Left lung (tissue), 14 donors: ENCODE measurements at places on chromosomes 6 and 20. TPM values are rescaled to one million over a fixed set of nuclear protein-coding genes. Genes with fewer than 3 reads are reported as not detected.
A peak's percentile ranks its signal among the peaks of the same experiment; 100 is the strongest.

FOXA2 gene
- total RNA-seq: 24.0 TPM

PRR18 gene
- 0.94 TPM for total RNA-seq

PLEKHG1 gene
- 16.7 TPM for total RNA-seq

FHL5 gene
- total RNA-seq: 15.1 TPM

BPIFA1 gene
- total RNA-seq: 9.2 TPM

SLC4A11 gene
- total RNA-seq: 4.8 TPM

FAM50B gene
- 11.6 TPM for total RNA-seq

DNA sequence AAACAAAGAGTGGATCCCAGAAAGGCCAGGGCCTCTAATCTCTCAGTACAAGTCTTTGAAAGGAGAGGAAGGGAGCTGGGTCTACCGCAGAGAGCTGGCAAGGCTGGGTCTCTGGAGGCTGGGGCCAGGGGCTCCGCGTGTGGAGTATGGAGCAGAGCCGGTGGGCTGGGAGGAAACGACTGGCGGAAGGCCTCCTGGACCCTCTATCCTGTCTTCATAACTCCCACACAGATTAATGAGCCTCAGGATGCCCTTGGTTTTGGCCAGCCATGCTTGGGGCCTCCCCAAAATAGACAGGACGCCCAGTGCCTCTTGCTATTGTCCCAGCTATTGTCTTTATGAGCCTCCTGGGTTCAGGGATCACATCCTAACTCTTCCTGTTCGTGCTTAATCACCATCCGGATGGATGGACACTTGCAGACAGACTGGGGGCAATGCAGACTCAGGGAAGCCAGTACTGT is 306.4 kb downstream of the DHX35 start:
- no peak overlapping the region for H3K27ac ChIP-seq
- no peak overlapping the region for H3K4me3 ChIP-seq
- no peak for DNase-seq
- H3K4me1 ChIP-seq: no peaks in the 10 kb centered on the region
- H3K36me3 ChIP-seq: no peaks in the 10 kb centered on the region
- no peaks in the 10 kb centered on the region for H3K27me3 ChIP-seq

DNA sequence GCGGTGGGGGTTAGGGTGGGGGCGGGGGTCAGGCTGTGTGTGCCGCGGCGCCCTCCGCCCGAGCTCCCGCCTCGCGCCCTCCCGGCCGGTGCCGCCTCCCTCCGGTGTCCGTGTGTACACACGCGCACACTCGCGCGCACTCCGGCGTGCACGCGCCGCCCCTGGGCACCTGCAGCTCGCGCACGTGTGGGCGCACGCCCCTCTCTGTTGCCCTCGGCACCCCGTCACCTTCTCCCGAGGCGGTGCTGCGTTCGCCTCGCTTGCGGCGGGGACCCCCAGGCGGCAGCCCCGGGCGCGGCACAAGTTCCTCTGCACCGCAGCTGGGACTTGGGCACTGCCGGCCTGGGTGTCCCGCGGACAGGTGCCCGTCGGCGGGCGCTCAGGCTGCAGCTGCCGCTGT is 525 bp downstream of the MACROD2 start:
- peak overlapping the region; percentile 58 for H3K4me3 ChIP-seq
- peak overlapping the region; percentile 8 for H3K27ac ChIP-seq
- H3K36me3 ChIP-seq: no peaks in the 10 kb centered on the region

DNA sequence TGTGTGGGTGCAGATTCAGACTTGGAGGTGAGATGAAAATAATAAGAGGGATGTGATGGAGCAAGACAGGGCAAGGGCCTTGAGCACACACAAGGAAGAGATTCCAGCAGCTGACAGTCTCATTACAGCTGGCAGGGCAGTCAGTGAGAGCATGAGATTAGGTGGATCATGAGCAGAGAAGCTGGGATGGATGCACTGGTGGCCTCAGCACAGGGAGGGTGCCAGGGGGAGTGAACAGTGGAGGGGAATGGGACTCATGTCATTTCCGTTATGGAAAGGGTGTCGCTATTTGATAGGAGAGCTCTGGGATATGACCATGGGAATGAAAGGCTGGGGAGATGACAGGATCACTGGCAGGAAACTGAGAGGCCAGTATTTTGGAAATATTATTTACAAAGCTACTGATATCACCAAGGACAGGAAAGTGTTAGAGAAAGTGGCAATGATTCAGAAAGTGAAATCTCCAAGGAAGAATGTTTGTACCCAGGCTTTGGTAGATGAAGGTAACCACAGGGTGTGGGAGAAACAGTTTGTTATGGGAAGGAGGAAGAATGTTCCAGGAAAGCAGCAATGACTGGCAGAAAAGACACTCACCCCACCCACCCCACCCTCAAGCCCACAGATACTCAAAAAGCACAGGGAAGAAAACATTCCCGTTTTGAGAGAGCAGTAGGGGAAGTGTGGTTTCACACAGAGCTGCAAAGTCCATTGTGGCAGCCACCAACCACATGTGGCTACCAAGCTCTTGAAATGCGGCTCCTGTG is 214.7 kb upstream of the PROKR2 start:
- peaks cover 12% of the 10 kb centered on the region for H3K4me1 ChIP-seq
- peak overlapping the region; percentile 47 for H3K27ac ChIP-seq
- no peaks in the 10 kb centered on the region for H3K27me3 ChIP-seq
- no peaks in the 10 kb centered on the region for H3K36me3 ChIP-seq

DNA sequence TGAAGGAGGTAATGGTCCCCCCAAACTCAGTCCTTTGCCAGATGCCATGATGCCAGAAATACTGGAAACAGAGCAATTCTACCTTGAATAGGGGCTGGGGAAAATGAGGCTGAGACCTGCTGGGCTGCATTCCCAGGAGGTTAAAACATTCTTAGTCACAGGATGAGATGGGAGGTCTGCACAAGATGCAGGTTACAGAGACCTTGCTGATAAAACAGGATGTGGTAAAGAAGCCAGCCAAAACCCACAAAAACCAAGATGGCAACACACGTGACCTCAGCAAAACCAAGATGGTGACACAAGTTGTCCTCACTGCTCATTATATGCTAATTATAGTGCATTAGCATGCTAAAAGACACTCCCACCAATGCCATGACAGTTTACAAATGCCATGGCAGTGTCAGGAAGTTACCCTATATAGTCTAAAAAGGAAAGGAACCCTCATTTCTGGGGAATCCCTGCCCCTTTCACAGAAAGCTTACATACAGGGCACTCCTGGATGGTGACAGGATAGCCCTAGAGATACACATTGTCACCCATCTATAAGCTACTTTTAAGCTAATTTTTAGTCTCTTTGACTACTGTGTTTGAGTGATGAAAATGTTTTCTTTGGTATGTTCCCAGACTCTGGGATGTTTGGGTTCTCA is 979.7 kb downstream of the TBC1D32 start:
- H3K36me3 ChIP-seq: no peaks in the 10 kb centered on the region
- no peak for DNase-seq
- no peaks in the 10 kb centered on the region for H3K4me1 ChIP-seq
- no peak overlapping the region for H3K27ac ChIP-seq
- no peak overlapping the region for H3K4me3 ChIP-seq

- no peak for DNase-seq
- H3K4me1 ChIP-seq: no peaks in the 10 kb centered on the region
- H3K27ac ChIP-seq: no peak overlapping the region
These were observed 311.0 kb downstream of the LRFN2 start for GRCh38 chr6:40276141-40276540.

DNA sequence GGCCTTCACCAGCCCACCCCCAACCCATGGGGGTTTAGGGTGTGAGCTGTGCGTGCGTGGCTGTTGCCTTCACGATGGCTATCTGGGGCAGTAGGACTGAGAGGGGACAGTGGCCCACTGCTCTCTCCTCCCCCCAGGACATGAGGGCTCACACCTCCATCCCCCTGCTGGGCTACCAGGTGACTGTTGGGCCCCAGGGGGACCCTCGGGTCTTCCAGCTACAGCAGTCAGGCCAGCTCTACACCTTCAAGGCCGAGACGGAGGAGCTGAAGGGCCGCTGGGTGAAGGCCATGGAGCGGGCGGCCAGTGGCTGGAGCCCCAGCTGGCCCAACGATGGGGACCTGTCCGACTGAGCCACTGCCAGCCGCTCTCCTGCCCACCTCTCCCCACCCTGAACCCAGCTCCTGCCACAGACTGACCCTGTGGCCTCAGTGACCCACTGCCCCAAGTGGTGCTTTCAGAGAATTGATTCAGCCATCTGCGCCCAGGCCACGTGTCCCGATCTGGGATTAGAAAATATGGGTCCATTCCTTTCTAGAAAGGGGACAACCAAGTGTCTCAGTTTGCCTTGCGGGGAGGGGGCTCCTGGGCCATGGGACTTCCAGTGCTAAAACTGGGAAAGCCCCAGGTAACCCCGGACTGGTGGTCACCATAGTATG is 22.5 kb downstream of the FGD2 start:
- DNase-seq: no peak
- no peak overlapping the region for H3K27ac ChIP-seq
- H3K27me3 ChIP-seq: no peaks in the 10 kb centered on the region
- H3K36me3 ChIP-seq: peaks cover 46% of the 10 kb centered on the region

- H3K27ac ChIP-seq: no peak overlapping the region
- H3K27me3 ChIP-seq: no peaks in the 10 kb centered on the region
- H3K4me1 ChIP-seq: no peaks in the 10 kb centered on the region
- H3K4me3 ChIP-seq: no peak overlapping the region
- no peak for DNase-seq
- H3K36me3 ChIP-seq: no peaks in the 10 kb centered on the region
These were observed 17.2 kb upstream of the CRIP3 start for GRCh38 chr6:43325876-43326275.

GRCh38 chr6:163735076-163735475 is 320.6 kb downstream of the QKI start:
- H3K27me3 ChIP-seq: no peaks in the 10 kb centered on the region
- no peak overlapping the region for H3K27ac ChIP-seq
- no peak overlapping the region for H3K4me3 ChIP-seq
- no peaks in the 10 kb centered on the region for H3K36me3 ChIP-seq
- DNase-seq: no peak

DNA sequence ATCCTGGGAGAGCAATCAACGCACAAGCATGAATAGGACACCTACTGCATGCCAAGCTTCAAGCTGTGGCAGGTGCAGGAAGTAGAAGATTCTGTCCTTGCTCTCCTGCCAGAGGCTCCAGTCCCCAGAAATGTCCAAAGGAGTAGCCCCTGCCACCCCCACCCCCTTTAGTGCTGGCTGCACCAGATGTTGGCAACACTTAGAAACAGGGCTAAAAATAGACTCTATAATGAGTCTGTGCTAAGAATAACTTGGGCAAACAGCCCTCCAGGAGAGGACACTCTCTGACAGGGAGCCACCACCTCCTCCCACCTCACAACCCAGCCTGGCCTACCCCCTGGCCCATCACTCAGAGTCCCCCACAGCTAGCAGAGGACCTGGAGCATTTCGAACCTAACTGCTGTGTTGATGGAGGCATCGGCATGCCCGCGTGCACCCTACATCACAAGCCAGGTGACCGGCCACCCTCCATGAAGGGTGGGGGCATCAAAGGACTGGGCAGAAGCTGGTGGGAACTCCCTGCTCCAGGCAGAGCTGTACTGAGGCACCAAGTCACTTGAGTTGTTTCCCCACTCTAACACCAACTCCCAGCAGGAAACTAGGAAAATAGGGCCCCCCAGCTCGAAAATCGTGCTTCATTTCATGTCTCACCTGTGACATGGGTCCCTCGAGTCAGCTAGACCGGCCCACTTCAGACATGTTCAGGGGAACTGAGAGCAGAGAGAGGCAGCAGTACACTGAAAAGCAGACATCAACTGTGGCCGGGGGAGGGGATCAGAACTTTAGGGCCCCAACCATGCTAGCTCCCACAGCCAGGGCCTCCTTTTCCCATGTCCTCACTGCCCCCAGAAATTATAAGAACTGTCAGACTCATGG is 18.7 kb downstream of the TFEB start:
- H3K36me3 ChIP-seq: no peaks in the 10 kb centered on the region
- H3K27ac ChIP-seq: no peak overlapping the region
- H3K4me3 ChIP-seq: no peak overlapping the region

- H3K36me3 ChIP-seq: no peaks in the 10 kb centered on the region
- peak; percentile 71 for DNase-seq
- no peaks in the 10 kb centered on the region for H3K4me1 ChIP-seq
- no peaks in the 10 kb centered on the region for H3K27me3 ChIP-seq
These were observed 191.6 kb upstream of the SUPT3H start for GRCh38 chr6:45569210-45569945.
